ENCODE measurements at places on chromosomes 16 and 17. TPM values are rescaled to one million over a fixed set of nuclear protein-coding genes. Genes with fewer than 3 reads are reported as not detected.

ICAM2 gene
- total RNA-seq: 28.2 TPM

KRTAP1-3 gene
- not detected for total RNA-seq

SKAP1 gene
- 0.27 TPM for total RNA-seq

MYH3 gene
- 0.88 TPM for total RNA-seq

MYO15B gene
- total RNA-seq: 43.0 TPM

CCL4 gene
- total RNA-seq: 0.91 TPM

DNA sequence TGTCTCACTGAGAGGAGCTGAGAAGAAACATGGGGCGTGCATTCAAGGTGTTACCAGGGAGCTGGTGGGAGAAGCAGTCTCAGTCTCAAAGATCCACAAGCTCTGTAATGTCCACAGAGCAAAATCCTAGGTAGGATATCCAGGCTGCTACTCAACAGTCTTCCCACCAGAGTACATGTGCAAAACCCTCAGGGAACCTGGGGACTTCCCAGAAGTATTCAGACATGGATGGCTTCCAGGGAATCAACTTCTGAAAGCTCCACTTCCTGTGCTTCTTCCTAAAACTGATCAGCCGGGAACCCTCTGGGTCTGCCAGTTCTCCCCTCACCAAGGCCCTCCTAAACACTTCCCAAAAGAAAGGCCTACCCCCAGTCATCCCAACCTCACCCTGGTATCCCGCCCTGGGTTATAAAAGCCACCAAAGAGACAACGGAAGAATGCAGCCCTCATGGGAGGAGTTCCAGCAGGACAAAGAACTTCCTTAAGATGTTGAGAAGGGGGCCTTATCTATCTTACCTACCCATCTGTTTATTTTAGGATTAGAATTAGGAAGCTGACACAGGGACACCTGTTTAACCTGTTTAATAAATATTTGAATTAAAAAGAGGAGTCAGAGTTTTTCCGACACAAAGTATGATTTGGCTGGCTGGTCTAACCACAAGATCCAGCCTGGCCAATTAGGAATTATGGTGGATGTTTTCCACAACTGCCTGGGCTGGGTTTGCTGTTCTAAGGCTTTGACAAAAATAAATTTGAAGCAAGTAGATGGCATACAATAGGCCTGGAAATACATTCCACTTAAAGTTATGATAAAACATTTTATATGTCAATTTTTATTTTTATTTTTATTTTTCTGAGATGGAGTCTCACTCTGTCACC lies 37.0 kb downstream of the CUEDC1 start:
- DNase-seq: no peak

GRCh38 chr16:70573451-70574121 lies 50.0 kb downstream of the SF3B3 start:
- DNase-seq: peak; percentile 45

GRCh38 chr16:31471875-31472708 lies at the start of gene TGFB1I1:
Gene TGFB1I1, plus strand, starts transcription at chr16:31472152. Its CDS starts 37 bp downstream, at chr16:31472189.
- DNase-seq: peak; percentile 80

- no peak for DNase-seq
Measured at GRCh38 chr17:63984651-63985386, 12.1 kb upstream of the SCN4A start.

GRCh38 chr16:85104147-85104546 lies 8.1 kb downstream of the CIBAR2 start:
- DNase-seq: no peak

GRCh38 chr16:19130385-19130784 lies 16.6 kb downstream of the ITPRIPL2 start:
- no peak for DNase-seq

DNA sequence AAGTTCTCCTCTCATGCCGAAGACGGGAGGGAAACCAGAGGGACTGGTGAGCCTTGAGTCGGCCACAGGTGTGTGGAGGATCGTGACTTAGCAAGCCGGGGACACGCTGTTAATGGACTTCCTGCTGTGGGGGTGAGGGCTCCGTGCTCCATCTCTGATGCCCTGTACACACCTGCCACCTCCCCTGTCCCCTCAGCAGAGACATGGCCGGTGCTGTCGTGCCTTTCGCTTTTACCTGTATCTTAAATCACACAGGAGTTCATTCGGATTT lies 75.9 kb upstream of the ZNF750 start:
- DNase-seq: no peak

GRCh38 chr16:28983644-28984043 lies 1.2 kb upstream of the LAT start:
- no peak for DNase-seq

GRCh38 chr17:68906638-68907037 lies 48.6 kb downstream of the ABCA8 start:
- DNase-seq: no peak

GRCh38 chr16:55039931-55040330 lies 109.3 kb downstream of the IRX5 start:
- no peak for DNase-seq

All from left ventricle myocardium inferior (tissue), 1 donor.